ENCODE measurements at places on chromosomes 4 and X.

DNA sequence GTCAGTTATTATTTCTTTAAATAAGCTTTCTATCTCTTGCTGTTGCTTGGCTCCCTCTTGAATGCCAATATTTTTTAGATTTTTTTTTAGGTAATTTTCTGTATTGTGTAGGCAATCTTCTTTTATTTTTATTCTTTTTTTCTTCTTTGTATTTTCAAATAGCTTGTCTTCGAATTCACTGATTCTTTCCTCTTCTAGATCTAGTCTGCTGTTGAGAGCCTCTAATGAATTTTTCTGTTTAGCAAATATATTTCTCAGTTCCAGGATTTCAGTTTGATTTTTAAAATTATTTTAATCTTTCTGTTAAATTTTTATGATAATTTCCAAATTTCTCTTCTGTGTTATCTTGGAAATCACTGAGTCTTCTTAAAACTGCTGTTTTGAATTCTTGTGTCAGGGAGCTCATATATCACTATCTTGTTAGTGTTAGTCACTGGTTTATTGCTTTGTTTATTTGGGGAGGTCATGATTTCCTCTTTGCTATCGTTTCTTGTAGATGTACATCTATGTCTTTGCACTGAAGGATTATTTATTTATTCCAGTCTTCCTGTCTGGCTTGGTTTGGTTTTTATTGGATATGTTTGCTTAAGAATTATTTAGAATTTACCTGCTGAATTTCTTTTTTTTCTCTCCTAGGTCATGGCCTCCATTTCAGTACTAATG lies 39.9 kb upstream of the GPRIN3 start:
- DNase-seq, result no peak

DNA sequence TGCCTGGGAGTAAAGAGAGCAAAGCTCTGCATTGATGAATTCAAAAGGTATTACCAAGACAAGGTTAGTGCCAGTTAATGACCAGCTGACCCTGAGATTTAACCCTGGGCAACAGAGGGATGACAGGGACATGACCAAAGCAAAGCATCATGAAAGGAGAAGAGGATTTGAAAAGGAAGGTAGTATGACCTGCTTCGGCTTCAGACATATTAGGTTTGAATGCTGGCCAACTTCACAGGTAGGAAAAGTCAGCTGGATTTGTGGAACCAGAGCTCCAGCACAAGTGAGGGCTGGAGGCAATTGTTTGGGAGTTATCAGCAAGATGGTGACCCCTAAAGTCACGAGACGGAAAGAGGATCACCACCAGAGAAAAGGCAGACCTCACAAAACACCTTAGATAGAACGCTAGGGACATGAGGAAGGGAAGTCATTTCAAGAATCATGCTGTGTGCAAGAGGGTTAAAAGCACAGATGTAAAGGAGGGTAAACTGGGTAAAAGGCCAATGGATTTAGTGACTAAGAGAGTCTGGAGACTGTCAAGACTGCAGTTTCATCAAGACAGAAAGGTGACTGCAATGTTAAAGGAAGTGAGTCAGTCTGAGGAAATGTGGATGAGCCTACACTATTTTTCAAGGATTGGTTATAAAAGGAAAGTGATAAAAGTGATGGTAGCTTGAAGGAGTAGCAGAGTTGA lies 45.6 kb downstream of the SH3RF1 start:
- peak; percentile 67 for DNase-seq

GRCh38 chrX:152412105-152412504 lies 39.0 kb downstream of the GABRA3 start:
- DNase-seq, result no peak

GRCh38 chr4:7964890-7965662 lies 25.4 kb upstream of the AFAP1 start:
- DNase-seq, result no peak

GRCh38 chr4:89616382-89616781 lies 220.6 kb downstream of the SNCA start:
- DNase-seq, result no peak
